ENCODE measurements at places on chromosomes 5 and 9. TPM values are rescaled to one million over a fixed set of nuclear protein-coding genes. Genes with fewer than 3 reads are reported as not detected.

GRCh38 chr5:118069452-118069851 lies 918.9 kb downstream of the DTWD2 start:
- no peaks in the 10 kb centered on the region for H3K36me3 ChIP-seq
- H3K4me1 ChIP-seq, result no peaks in the 10 kb centered on the region
- H3K4me3 ChIP-seq, result no peak overlapping the region
- DNase-seq, result no peak
- no peak overlapping the region for H3K27ac ChIP-seq
- H3K27me3 ChIP-seq, result no peaks in the 10 kb centered on the region

GRCh38 chr5:32475334-32476097 lies 31.0 kb upstream of the ZFR start:
- no peaks in the 10 kb centered on the region for H3K4me1 ChIP-seq
- no peaks in the 10 kb centered on the region for H3K27me3 ChIP-seq
- DNase-seq, result no peak
- no peak overlapping the region for H3K27ac ChIP-seq
- H3K36me3 ChIP-seq, result no peaks in the 10 kb centered on the region

- DNase-seq, result no peak
- no peak overlapping the region for H3K4me3 ChIP-seq
- H3K27me3 ChIP-seq, result no peaks in the 10 kb centered on the region
- no peaks in the 10 kb centered on the region for H3K36me3 ChIP-seq
- no peaks in the 10 kb centered on the region for H3K4me1 ChIP-seq
Observed at GRCh38 chr5:161078793-161079192, 226.8 kb upstream of the ATP10B start.

DNA sequence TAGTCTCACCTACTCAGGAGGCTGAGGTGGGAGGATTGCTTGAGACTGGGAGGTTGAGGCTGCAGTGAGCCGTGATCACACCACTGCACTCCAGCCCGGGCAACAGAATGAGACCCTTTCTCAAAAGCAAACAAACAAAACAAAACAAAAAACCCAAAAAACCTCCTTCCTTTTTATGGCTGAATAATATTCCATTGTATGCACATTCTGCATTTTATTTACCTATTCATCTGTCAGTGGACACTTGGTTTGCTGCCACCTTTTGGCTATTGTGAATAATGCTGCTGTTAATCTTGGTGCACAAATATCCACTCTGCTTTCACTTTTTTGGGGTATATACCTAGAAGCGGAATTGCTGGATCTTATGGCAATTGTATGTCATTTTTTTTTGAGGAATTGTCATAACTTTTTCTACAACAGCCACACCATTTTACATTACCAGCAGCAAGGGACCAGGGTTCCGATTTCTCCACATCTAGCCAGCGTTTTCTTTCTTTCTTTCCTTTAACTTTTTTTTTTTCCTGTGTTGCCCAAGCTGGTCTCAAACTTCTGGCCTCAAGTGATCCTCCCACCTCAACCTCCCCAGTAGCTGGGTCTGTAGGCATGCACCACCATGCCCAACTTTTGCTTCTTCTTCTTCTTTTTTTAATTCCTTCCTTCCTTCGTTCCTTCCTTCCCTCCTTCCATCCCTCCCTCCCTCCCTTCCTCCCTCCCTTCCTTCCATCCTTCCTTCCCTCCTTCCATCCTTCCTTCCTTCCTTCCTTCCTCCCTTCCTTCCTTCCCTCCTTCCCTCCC lies 30.6 kb downstream of the NKX2-5 start:
- no peak for DNase-seq
- peaks cover 13% of the 10 kb centered on the region for H3K36me3 ChIP-seq
- H3K4me1 ChIP-seq, result no peaks in the 10 kb centered on the region

The PAXX gene
- total RNA-seq, result 137 TPM

The SLC6A19 gene
- not detected for total RNA-seq

DNA sequence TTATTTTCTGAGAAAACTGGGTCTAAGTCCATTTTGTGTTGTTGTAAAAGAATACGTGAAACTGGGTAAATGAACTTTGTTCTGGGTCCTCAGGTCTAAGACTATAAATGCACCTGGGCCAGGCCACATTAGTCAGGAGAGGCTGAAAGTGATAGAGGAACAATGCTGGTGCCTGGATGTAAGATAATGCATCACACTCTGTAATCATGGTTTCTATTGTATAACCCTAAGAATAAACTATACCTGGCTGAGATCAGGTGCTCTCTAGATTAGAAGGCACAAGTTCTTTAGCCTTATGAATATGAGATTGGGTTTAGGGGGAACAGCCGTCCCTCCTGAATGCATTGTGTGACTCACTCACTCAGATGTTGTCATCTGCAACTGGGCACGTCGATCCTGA lies 675.5 kb downstream of the HTR1A start:
- no peaks in the 10 kb centered on the region for H3K27me3 ChIP-seq
- H3K4me1 ChIP-seq, result no peaks in the 10 kb centered on the region
- DNase-seq, result no peak

The PCDHGA12 gene
- not detected for total RNA-seq

The SLC25A2 gene
- 2.5 TPM for total RNA-seq

The CER1 gene
- not detected for total RNA-seq

DNA sequence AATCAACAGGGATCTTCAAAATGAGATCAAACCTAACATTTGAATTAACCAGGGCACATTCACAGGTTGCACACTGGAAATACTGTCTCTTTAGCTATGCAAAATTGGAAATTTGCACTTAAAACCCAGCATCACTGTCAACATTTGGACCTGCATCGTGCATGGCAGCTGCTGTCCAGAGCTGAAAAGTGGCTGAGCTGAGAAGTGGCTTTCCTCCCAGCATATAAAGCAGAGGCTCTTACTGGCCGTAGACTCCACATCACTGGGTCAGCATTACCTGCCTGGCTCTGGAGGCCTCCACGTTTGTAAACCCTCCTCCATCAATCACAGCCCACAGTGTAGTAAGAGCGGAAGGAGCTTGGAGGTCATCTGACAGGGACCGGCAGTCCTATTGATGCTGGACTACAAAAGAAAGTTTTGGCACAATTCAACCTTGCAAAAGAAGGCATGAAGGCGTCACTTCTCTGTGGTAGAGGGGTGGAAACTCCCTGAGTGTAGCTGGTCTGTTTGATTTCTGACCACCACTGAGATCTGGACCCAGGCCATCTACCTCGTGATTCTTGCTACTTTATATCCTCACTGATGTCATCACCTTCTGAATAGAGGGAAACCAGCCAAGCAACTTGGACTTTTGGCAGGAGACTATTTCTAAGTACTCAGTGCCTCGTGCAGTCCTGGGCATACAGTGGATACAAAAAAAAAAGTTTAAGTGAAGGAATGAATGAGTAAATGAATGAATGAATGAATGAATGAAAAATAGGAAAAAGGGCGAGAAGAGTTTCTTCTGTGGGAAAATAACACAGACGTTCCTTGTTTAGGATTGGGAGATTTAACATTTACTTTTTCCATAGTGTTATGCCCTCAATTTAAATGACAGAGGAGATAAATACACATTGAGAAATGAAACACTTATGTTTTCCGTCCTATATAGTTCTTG lies 14.8 kb downstream of the RASEF start:
- DNase-seq, result no peak
- H3K27me3 ChIP-seq, result peaks cover 2% of the 10 kb centered on the region
- no peak overlapping the region for H3K27ac ChIP-seq
- H3K4me1 ChIP-seq, result no peaks in the 10 kb centered on the region
- H3K4me3 ChIP-seq, result no peak overlapping the region

- no peak overlapping the region for H3K4me3 ChIP-seq
- H3K4me1 ChIP-seq, result no peaks in the 10 kb centered on the region
- DNase-seq, result no peak
- H3K27ac ChIP-seq, result no peak overlapping the region
- H3K36me3 ChIP-seq, result no peaks in the 10 kb centered on the region
- peaks cover 14% of the 10 kb centered on the region for H3K27me3 ChIP-seq
Observed at GRCh38 chr9:86575825-86576525, 221.8 kb upstream of the TUT7 start.

DNA sequence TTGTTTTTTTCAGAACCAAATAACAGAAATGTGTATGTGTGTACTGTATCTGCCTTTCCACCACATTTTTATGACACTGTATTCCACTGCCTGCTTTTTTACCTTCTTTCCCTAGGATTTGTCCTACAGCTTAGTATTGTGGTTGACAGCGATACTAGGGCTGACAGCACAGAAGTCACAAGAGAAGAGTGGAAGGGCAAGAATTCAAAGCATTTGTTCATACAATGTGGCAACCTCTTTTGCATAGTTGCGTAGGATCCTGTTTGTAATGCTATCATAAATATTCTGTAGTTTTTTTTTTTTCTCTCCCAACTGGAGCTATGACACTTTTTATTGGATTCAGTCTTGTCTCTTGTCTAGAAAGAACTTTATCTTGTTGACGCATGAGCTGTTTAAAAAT lies 5.6 kb upstream of the BNIP1 start:
- H3K27me3 ChIP-seq, result no peaks in the 10 kb centered on the region
- no peak overlapping the region for H3K27ac ChIP-seq

The DIRAS2 gene
- total RNA-seq, result not detected

The NDUFA8 gene
- total RNA-seq, result 18.3 TPM

GRCh38 chr9:136512651-136513071 lies 29.8 kb upstream of the SEC16A start:
- H3K4me1 ChIP-seq, result no peaks in the 10 kb centered on the region
- no peaks in the 10 kb centered on the region for H3K27me3 ChIP-seq
- H3K36me3 ChIP-seq, result peaks cover 2% of the 10 kb centered on the region
- no peak for DNase-seq
- no peak overlapping the region for H3K4me3 ChIP-seq

- no peak overlapping the region for H3K27ac ChIP-seq
- no peak for DNase-seq
- H3K4me3 ChIP-seq, result no peak overlapping the region
- H3K36me3 ChIP-seq, result peaks cover 25% of the 10 kb centered on the region
- H3K4me1 ChIP-seq, result peaks cover 4% of the 10 kb centered on the region
Observed at GRCh38 chr9:120383611-120383998, 196.4 kb downstream of the CDK5RAP2 start.

GRCh38 chr5:156505101-156505500 lies 178.1 kb downstream of the SGCD start:
- no peaks in the 10 kb centered on the region for H3K4me1 ChIP-seq
- H3K27ac ChIP-seq, result peak overlapping the region; percentile 66
- H3K36me3 ChIP-seq, result no peaks in the 10 kb centered on the region
- DNase-seq, result no peak

- H3K4me1 ChIP-seq, result no peaks in the 10 kb centered on the region
- no peaks in the 10 kb centered on the region for H3K27me3 ChIP-seq
- H3K4me3 ChIP-seq, result no peak overlapping the region
- DNase-seq, result no peak
Observed at GRCh38 chr9:9478741-9479140, 1134.1 kb downstream of the PTPRD start.

GRCh38 chr9:69719367-69719766 lies 40.4 kb downstream of the PTAR1 start:
- H3K27ac ChIP-seq, result no peak overlapping the region
- no peaks in the 10 kb centered on the region for H3K4me1 ChIP-seq
- DNase-seq, result no peak
- H3K4me3 ChIP-seq, result no peak overlapping the region
- no peaks in the 10 kb centered on the region for H3K27me3 ChIP-seq

The ANKRD18B gene
- total RNA-seq, result not detected

- no peaks in the 10 kb centered on the region for H3K4me1 ChIP-seq
- peaks cover 34% of the 10 kb centered on the region for H3K27me3 ChIP-seq
- DNase-seq, result no peak
- H3K36me3 ChIP-seq, result no peaks in the 10 kb centered on the region
Observed at GRCh38 chr5:6587171-6587570, 45.7 kb downstream of the NSUN2 start.

DNA sequence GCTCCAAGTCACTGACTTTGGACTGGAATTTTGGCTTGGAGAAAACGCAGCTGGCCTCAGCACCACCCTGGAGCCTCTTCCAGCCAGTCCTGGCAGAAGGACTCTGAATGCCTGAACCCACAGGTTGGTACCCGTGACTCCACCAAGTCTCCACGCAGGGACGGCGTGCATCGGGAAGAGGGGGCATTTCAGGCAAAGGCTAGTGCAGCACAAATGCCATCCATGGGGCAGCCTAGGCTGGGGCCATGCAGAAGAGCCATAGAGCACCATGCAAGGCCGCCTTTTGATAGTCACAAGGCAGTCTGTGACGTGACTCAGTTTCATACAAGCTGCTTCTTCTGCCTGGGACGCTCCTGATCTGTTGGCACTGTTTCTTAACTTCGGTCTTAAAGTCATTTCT lies 28.0 kb downstream of the GDNF start:
- peaks cover 10% of the 10 kb centered on the region for H3K27me3 ChIP-seq
- no peaks in the 10 kb centered on the region for H3K4me1 ChIP-seq
- H3K27ac ChIP-seq, result no peak overlapping the region

The ADAMTSL1 gene
- not detected for total RNA-seq

DNA sequence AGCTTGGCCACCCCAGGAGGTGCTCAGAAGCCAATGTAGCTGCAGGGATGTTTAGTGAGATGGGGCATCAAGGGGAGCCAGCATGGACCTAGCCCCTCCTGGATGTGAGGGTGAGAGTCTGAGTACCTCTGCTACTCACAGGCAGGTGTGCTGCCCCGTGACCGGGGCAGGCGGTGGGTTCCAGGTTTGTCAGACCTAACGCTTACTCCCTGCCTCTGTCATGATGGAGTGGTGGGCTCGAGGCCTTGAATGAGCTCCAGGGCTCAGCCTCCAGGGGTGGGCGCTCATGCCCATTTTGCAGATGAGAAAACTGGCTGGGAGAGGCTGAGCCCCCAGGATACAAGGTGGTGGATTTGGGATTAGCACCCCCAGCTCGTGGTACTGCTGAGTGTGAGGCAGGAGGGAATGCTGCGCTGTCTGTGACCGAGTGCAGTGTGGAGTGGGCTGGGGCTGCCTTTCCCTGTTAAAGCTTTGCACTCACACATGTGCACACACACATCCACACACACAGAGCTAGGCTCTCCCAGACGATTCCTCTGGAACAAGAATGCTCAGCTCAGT lies 1.5 kb downstream of the RXRA start:
- peaks cover 20% of the 10 kb centered on the region for H3K4me1 ChIP-seq
- DNase-seq, result no peak
- peak overlapping the region; percentile 68 for H3K4me3 ChIP-seq
- no peaks in the 10 kb centered on the region for H3K36me3 ChIP-seq
- no peaks in the 10 kb centered on the region for H3K27me3 ChIP-seq

The TLX3 gene
- total RNA-seq, result not detected

DNA sequence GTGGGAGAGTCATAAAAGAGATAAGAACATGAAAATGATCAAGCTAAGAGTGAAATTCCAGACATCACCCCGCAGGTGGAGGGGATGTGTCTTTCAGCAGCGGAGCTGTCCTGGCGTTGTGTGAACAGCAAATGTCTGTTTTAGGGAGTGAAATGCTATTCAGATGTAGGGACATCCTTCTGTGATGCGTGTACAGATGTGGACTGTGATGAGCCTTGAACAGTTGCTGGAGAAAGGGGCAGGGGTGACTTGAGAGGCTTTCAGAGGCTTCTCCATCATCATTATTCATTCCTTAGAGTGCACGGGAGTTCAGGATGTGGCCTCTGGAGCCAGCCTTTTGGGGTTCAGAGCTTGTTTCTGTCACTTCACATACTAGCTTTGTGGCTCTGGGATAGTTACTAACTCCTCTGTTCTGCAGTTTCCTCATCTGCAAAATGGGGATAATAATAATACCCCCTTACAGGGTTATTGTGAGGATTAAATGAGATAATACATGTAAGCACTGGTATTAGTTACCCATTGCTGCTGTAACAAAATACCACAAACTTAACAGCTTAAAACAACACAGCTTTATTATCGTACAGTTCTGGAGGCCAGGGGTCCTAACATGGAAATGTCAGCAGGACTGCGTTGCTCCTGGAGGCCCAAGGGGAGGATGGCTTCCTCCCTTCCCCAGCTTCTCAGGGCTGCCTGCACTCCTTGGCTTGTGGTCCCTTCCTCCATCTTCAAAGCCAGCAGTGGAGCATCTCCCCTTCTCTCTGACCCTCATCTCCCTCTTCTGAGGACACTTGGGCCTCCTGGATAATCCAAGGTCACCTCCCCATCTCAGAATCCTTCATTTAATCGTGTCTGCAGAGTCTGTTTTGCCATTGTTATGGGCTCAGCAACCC lies 9.4 kb downstream of the TRAF1 start:
- H3K4me1 ChIP-seq, result peaks cover 91% of the 10 kb centered on the region
- no peaks in the 10 kb centered on the region for H3K27me3 ChIP-seq
- peak overlapping the region; percentile 88 for H3K27ac ChIP-seq
- peak overlapping the region; percentile 20 for H3K4me3 ChIP-seq

The SLC34A1 gene
- 0.25 TPM for total RNA-seq

Measured in naive thymus-derived CD8-positive, alpha-beta T cell (primary cell).